ENCODE measurements at places on chromosomes 5 and 9. TPM values are rescaled to one million over a fixed set of nuclear protein-coding genes. Genes with fewer than 3 reads are reported as not detected.

DNA sequence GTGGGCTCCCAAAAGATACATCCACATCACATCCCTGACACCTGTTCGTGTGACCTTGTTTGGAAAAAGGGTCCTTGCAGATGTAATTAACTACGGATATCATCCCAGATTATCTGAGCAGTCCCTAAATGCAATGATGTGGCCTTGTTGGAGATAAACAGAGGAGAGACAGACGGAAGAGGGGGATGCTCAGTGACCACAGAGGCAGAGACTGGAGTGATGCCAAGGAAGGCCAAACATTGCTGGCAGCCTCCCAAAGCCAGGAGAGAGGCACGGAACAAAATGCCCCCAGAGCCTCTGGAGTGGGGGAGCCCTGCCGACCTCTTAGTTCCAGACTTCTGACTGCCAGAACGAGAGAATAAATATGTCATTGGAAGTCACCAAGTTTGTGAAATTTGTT is 15.0 kb upstream of the VAV2 start:
- no peak for DNase-seq
- no peaks in the 10 kb centered on the region for H3K36me3 ChIP-seq
- H3K4me3 ChIP-seq = no peak overlapping the region
- no peaks in the 10 kb centered on the region for H3K4me1 ChIP-seq

- H3K27me3 ChIP-seq = no peaks in the 10 kb centered on the region
- H3K4me3 ChIP-seq = no peak overlapping the region
- no peaks in the 10 kb centered on the region for H3K4me1 ChIP-seq
- H3K27ac ChIP-seq = no peak overlapping the region
- no peak for DNase-seq
These were observed 109.0 kb upstream of the DAB2 start for GRCh38 chr5:39533749-39534148.

DNA sequence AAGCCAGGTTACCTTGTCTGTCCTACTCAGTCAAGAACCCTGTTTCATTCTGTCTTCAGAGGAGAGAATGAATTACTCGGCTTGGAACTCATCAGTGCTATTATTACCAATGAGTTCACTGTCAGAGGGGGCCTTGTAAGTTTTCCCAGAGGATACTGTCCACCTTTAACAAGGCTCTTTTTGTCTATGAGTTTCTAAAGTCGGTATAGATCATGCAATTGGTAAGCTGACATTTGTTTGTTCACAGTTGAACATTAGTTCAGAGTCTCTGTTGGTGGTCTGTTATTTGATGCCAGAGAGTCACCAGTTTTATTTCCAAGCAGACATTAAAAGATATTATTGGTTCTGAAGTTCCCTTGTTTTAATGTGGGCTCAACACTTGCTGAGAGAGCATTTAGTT is 58.1 kb upstream of the DHFR start:
- no peaks in the 10 kb centered on the region for H3K36me3 ChIP-seq
- no peaks in the 10 kb centered on the region for H3K4me1 ChIP-seq
- H3K4me3 ChIP-seq = no peak overlapping the region
- DNase-seq = no peak
- H3K27me3 ChIP-seq = no peaks in the 10 kb centered on the region

- peak overlapping the region; percentile 39 for H3K27ac ChIP-seq
- DNase-seq = peak; percentile 60
- peaks cover 21% of the 10 kb centered on the region for H3K4me1 ChIP-seq
- H3K27me3 ChIP-seq = no peaks in the 10 kb centered on the region
- H3K36me3 ChIP-seq = no peaks in the 10 kb centered on the region
These were observed 8.7 kb downstream of the TAS2R1 start for GRCh38 chr5:9621379-9621903.

DNA sequence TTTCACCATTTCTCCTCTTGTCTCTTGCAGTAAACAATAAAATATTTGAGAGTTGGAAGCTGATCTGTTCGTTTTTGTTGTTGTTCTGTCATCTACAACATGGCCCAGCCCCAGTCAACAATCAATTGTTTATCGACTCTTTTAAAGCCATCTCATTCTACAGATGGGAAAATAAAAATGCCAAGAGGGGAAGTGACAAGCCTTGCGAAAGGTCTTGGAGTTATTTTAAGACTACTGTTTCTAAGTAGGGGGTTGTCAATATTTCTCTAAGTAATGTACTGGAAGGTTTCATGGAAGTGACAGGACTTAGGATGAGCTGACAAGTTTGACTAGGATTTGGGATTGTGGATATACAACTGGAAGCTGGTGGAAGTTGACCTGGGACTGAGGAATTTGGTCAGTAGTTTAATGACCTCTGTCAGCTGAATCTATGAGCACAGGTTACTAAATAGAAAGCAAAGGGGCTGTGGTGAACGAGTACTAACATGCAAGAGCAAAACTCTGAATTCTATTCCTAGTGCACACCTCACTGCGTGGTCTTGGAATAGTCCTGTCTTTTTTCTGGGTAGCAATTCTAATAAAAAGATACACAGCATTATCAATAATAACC is 57.5 kb upstream of the ADRB2 start:
- no peak overlapping the region for H3K27ac ChIP-seq
- no peaks in the 10 kb centered on the region for H3K36me3 ChIP-seq
- no peak for DNase-seq
- H3K27me3 ChIP-seq = peaks cover 6% of the 10 kb centered on the region
- no peaks in the 10 kb centered on the region for H3K4me1 ChIP-seq

LCN12 gene
- not detected for polyA plus RNA-seq

OLFML2A gene
- 0.08 TPM for polyA plus RNA-seq

DNA sequence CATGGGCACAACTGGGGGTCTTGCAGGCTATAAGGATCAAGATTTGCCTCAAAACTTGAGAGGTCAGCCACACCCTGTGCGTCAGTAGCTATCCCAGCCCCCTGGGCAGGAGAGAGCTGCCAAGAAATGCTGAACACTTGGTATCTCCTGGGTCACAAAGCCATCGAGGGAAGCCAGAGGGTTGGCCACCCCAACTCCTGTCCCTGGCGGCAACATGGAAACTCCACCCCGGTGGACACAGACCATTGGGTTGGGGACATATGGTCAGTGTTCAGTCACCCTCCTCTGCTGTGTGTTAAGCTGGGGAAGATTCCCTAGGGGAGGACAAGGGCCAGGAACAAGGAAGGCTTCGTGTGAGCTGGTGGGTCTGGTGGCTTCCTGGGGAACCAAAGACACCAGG is 140.6 kb downstream of the C5orf15 start:
- H3K27ac ChIP-seq = no peak overlapping the region
- no peak for DNase-seq
- H3K27me3 ChIP-seq = 0 out of 2 replicates have a peak, but pooled peaks cover 9% of the 10 kb centered on the region
- no peak overlapping the region for H3K4me3 ChIP-seq

- no peaks in the 10 kb centered on the region for H3K27me3 ChIP-seq
- DNase-seq = peak; percentile 32
- no peak overlapping the region for H3K4me3 ChIP-seq
- no peaks in the 10 kb centered on the region for H3K4me1 ChIP-seq
- H3K36me3 ChIP-seq = peaks cover 25% of the 10 kb centered on the region
These were observed 8.2 kb downstream of the CERCAM start for GRCh38 chr9:128428644-128429512.

DNA sequence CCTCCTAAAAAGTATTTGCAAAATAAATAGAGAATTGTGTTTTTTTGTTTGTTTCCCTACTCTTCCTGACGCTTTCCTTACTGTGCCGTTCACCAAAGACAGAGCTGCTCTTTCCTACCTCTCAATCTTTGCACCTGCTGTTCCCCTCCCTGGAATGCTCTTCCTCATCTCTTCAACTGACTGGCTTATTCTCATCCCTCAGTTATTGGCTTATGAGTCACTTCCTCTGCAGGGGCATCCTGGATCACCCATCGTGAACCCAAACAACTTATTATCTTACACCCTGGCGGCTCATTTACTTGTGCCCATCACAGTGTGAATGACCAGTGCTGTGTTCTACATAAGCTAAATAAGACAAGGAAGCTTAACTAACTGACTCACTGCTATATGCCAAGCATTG is 36.1 kb upstream of the CCNG1 start:
- H3K4me1 ChIP-seq = no peaks in the 10 kb centered on the region
- no peak for DNase-seq
- no peak overlapping the region for H3K27ac ChIP-seq
- H3K4me3 ChIP-seq = no peak overlapping the region
- no peaks in the 10 kb centered on the region for H3K36me3 ChIP-seq
- H3K27me3 ChIP-seq = 0 out of 2 replicates have a peak, but pooled peaks cover 12% of the 10 kb centered on the region

DNA sequence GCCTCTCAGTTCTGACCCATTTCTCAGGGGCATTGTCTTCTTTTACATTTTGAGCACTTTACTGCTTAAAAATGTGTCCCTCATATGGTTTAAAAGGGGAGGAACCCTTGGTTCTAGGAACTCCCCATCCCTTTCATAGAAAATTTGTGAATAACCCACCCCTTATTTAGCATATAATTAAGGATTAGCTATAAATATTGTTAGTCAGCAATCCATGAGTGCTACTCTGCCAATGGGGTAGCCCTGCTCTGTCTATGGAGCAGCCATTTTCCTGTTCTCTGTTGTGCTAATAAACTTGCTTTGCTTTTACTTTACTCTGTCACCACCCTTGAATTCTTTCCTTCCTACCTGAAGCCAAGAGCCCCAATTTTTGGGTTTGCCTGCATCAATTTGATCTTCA is 12.3 kb upstream of the NNT start:
- no peaks in the 10 kb centered on the region for H3K4me1 ChIP-seq
- H3K27ac ChIP-seq = no peak overlapping the region
- no peak overlapping the region for H3K4me3 ChIP-seq
- no peaks in the 10 kb centered on the region for H3K27me3 ChIP-seq

OTULINL gene
- polyA plus RNA-seq = 0.23 TPM

DNA sequence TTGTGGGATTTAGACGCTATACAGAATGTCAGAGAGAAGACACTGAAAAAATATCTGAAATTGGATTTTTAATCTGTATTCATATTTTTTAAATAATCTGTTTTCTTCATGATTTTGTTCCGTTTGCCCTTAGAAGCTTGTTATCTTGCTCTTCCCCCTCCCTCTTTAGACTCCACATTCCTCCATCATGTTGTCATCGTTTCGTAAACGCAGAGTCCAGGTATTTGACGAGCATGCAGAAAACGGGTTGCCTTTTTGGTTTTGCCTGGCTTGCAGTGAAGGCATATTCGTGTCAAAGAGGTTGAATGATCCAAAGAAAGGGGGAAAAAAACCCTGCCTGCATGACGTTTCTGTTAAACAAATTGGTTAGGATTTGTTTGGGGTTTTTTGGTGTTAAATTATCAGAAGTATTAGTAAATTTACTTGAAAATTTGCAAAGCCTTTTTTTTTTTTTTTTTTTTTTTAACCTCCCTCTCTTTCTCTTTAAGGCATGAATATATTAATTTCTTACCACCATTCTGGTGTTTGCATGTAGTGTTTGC is 2.9 kb downstream of the SPTAN1 start:
- DNase-seq = peak; percentile 71
- H3K4me1 ChIP-seq = peaks cover 70% of the 10 kb centered on the region
- no peaks in the 10 kb centered on the region for H3K27me3 ChIP-seq

DNA sequence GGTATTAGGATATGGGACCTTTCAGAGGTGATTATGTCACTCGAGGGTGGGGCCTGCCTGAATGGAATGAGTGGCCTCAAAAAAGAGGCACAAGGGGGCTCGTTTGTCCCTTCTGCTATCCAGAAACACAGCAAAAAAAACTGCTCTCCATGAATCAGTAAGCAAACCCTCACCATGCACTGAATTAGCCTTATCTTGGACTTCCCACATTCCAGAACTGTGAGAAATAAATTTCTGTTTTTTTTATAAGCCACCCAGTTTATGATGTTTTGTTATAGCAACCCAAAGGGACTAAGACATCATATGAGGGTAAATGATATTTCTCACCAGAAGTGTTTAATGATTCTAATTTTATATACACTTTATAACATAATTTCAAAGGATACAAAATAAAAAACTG is 476.6 kb upstream of the EDIL3 start:
- no peaks in the 10 kb centered on the region for H3K4me1 ChIP-seq
- H3K27ac ChIP-seq = no peak overlapping the region
- H3K27me3 ChIP-seq = no peaks in the 10 kb centered on the region

PRELID2 gene
- polyA plus RNA-seq = 7.7 TPM

- H3K27me3 ChIP-seq = peaks cover 37% of the 10 kb centered on the region
- no peak overlapping the region for H3K4me3 ChIP-seq
- no peak overlapping the region for H3K27ac ChIP-seq
- no peaks in the 10 kb centered on the region for H3K4me1 ChIP-seq
These were observed 11.5 kb upstream of the FRMPD1 start for GRCh38 chr9:37639109-37639762.

DNA sequence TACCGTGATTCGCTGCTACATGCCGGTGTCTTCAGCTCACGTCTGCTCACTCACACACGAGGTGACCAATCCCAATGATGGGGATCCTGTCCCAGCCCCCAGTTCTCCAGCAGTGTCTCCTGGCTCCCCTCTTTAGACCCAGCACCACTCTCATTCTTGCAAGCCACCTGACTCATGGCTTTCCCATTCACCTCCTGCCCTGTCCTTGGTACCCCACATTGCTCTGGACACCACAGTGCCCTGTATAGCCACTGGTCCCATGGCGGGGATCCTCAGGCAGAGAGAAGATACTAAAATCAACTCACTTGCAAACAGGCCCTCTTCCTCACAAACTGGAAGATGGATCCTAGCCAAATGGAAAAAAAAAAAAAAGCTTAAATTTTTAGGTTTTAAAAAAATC is 81.0 kb downstream of the SLIT3 start:
- H3K27ac ChIP-seq = no peak overlapping the region
- no peaks in the 10 kb centered on the region for H3K36me3 ChIP-seq
- no peaks in the 10 kb centered on the region for H3K27me3 ChIP-seq
- no peak overlapping the region for H3K4me3 ChIP-seq
- DNase-seq = no peak

GRCh38 chr5:166649676-166650075 is 1641.8 kb upstream of the WWC1 start:
- H3K4me1 ChIP-seq = no peaks in the 10 kb centered on the region
- no peak for DNase-seq
- H3K27ac ChIP-seq = no peak overlapping the region
- no peak overlapping the region for H3K4me3 ChIP-seq
- H3K27me3 ChIP-seq = no peaks in the 10 kb centered on the region

TAF11L6 gene
- not detected for polyA plus RNA-seq

DNA sequence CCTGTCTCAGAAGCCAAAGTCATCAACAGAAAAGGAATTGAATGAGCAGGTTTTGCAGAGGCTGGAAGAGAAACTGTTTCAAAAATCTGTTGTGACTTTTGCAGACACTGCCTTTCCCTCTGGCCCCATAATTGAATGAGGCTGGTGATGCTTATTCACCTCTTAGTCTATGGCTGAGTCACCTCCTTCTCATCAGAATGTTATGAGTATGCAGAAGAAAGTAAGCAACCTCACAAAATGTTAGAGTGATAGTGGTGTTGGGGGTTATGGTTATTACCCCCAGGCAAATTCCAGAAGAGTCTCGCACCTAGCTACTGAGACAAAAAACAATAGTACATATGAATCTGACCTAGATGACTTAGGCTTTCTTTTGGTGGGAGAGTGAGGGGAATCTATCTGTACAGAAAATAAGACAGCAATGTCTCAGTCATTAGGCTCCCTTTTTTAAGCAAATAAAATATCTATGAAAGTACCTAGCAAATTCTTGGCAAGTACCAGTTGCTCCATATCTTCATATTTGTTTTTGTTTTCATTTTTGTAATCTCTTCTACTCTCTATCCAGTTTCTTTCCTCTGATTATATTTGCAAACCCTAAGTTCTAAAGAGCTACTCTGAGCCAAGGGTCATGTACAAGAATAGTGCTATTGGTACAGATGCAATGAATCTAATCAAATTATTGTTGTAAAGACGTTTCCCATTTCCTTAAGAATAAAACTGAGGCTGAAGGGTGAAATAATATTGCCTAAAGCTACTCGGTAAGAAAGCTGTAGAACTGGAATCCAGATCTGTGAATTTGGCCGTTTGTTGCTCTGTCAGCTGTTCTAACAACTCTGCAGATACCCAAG is 498.1 kb upstream of the TNC start:
- H3K36me3 ChIP-seq = no peaks in the 10 kb centered on the region
- no peaks in the 10 kb centered on the region for H3K27me3 ChIP-seq
- H3K27ac ChIP-seq = peak overlapping the region; percentile 97
- H3K4me1 ChIP-seq = peaks cover 31% of the 10 kb centered on the region

FCN2 gene
- polyA plus RNA-seq = not detected

All from GM23248 (cell line).